Small intestine (tissue), 16 donors: ENCODE measurements at places on chromosomes 12 and 14. TPM values are rescaled to one million over a fixed set of nuclear protein-coding genes. Genes with fewer than 3 reads are reported as not detected.

DNA sequence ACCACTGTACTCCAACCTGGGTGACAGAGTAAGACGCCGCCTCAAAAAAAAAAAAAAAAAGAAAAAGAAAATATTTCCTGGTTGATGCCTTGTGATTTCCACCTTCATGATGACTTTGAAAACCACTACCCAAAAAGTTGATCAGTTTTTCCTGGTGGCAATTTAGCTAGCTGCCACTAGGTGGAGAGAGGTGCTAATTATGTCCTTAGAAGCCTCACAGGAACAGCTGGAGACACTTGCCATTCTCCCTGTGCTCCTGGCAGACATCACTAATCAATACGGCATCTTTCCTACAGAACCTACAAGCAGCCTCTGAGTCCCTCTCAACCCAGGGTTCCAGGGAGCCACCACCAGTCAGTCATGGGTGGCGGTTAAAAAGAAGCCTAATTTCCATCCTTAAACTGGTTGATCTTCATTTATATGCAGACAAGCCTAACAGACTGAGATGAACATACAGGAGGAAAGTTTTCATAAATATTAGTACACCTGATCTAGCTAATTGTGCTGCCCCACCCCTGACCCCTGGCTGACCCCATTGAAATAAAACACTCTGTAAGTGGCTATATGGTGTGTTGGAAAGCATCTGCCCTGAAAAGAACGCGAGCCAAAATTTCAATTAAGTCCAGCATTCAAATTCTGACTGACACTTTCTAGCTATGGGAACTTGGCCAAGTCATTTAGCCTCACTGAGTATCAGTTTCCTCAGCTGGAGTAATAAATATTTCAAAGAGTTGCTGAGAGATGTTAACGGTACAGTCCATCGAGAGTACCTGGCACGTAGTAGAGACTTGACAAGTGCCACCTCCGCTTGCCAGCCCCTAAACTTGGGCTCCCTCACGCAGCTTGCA, 6.2 kb upstream of the OAS1 start:
- no peaks in the 10 kb centered on the region for H3K36me3 ChIP-seq
- H3K27me3 ChIP-seq = no peaks in the 10 kb centered on the region
- H3K4me1 ChIP-seq = peaks cover 2% of the 10 kb centered on the region
- H3K4me3 ChIP-seq = no peak overlapping the region

GRCh38 chr12:31727192-31727591, 1.6 kb downstream of the AMN1 start:
- peaks cover 8% of the 10 kb centered on the region for H3K4me1 ChIP-seq
- no peaks in the 10 kb centered on the region for H3K27me3 ChIP-seq
- no peaks in the 10 kb centered on the region for H3K36me3 ChIP-seq
- no peak overlapping the region for H3K4me3 ChIP-seq
- H3K27ac ChIP-seq = no peak overlapping the region

- no peak for DNase-seq
- no peaks in the 10 kb centered on the region for H3K27me3 ChIP-seq
- no peaks in the 10 kb centered on the region for H3K4me1 ChIP-seq
- H3K36me3 ChIP-seq = peaks cover 94% of the 10 kb centered on the region
- H3K4me3 ChIP-seq = no peak overlapping the region
Measured at GRCh38 chr12:4286228-4286627, 12.7 kb downstream of the CCND2 start.

- DNase-seq = no peak
- no peak overlapping the region for H3K27ac ChIP-seq
- no peaks in the 10 kb centered on the region for H3K36me3 ChIP-seq
- H3K4me1 ChIP-seq = no peaks in the 10 kb centered on the region
Measured at GRCh38 chr14:90632451-90632850, 183.8 kb downstream of the TTC7B start.

- no peaks in the 10 kb centered on the region for H3K36me3 ChIP-seq
- H3K4me1 ChIP-seq = no peaks in the 10 kb centered on the region
- DNase-seq = no peak
- H3K4me3 ChIP-seq = no peak overlapping the region
- no peaks in the 10 kb centered on the region for H3K27me3 ChIP-seq
Measured at GRCh38 chr14:51369814-51370213, 129.8 kb downstream of the TMX1 start.

Gene CCDC184
- 0.27 TPM for polyA plus RNA-seq

- no peaks in the 10 kb centered on the region for H3K27me3 ChIP-seq
- H3K4me1 ChIP-seq = no peaks in the 10 kb centered on the region
Measured at GRCh38 chr12:95700316-95700785, 90.2 kb downstream of the NTN4 start.

DNA sequence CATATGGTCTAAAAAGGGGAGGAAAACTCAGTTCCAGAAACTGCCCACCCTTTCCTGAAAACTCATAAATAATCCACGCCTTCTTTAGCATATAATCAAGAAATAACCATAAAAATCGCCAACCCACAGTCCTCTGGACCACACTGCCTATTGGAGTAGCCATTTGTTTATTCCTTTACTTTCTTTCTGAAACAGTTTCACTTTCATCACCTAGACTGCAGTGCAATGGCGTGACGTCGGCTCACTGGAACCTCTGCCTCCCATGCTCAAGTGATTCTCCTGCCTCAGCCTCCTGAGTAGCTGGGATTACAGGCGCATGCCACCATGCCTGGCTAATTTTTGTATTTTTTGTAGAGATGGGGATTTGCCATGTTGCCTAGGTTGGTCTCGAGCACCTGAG, 44.2 kb downstream of the CLMN start:
- H3K27ac ChIP-seq = peak overlapping the region; percentile 91
- no peaks in the 10 kb centered on the region for H3K36me3 ChIP-seq
- H3K4me1 ChIP-seq = peaks cover 5% of the 10 kb centered on the region

DNA sequence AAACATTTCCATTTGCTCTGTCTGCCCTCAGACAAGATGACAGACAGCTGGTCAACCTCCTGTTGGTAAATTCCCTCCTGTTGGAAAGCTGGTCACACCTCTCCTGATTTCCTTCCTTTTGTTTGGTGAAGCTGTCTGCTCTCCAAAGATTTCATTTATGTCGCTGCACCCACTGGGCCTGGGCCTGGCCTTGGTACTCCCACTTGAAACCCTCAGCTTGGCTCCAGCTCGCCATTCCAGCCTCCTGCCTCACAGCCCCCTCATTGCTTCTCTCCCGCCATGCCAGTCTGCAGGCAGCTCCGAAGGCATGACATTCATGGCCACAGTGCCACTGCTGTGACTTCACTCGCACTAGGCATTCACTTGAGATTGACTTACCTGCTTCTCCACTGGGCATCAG, 451.8 kb downstream of the VRK1 start:
- no peaks in the 10 kb centered on the region for H3K36me3 ChIP-seq
- H3K27ac ChIP-seq = no peak overlapping the region
- DNase-seq = no peak
- no peaks in the 10 kb centered on the region for H3K4me1 ChIP-seq
- no peaks in the 10 kb centered on the region for H3K27me3 ChIP-seq

Gene TMEM119
- 5.1 TPM for polyA plus RNA-seq

- H3K36me3 ChIP-seq = no peaks in the 10 kb centered on the region
- no peak for DNase-seq
- no peak overlapping the region for H3K4me3 ChIP-seq
- no peaks in the 10 kb centered on the region for H3K4me1 ChIP-seq
- H3K27ac ChIP-seq = peak overlapping the region; percentile 37
- H3K27me3 ChIP-seq = no peaks in the 10 kb centered on the region
Measured at GRCh38 chr14:76844223-76844622, 18.0 kb downstream of the LRRC74A start.

- DNase-seq = peak; percentile 25
- no peak overlapping the region for H3K4me3 ChIP-seq
- H3K36me3 ChIP-seq = no peaks in the 10 kb centered on the region
Measured at GRCh38 chr12:72433298-72433697, 161.1 kb downstream of the TRHDE start.

GRCh38 chr12:132218915-132219314, 74.7 kb downstream of the NOC4L start:
- no peaks in the 10 kb centered on the region for H3K4me1 ChIP-seq
- H3K27ac ChIP-seq = no peak overlapping the region
- H3K4me3 ChIP-seq = no peak overlapping the region
- no peaks in the 10 kb centered on the region for H3K27me3 ChIP-seq
- peak; percentile 19 for DNase-seq
- no peaks in the 10 kb centered on the region for H3K36me3 ChIP-seq

Gene SLC35E3
- 0.45 TPM for polyA plus RNA-seq

Gene SLC25A47
- polyA plus RNA-seq = 1.1 TPM

GRCh38 chr12:110582276-110583136, 612 bp downstream of the PPTC7 start:
- no peaks in the 10 kb centered on the region for H3K27me3 ChIP-seq
- H3K27ac ChIP-seq = peak overlapping the region; percentile 81
- no peaks in the 10 kb centered on the region for H3K36me3 ChIP-seq
- H3K4me1 ChIP-seq = peaks cover 27% of the 10 kb centered on the region

DNA sequence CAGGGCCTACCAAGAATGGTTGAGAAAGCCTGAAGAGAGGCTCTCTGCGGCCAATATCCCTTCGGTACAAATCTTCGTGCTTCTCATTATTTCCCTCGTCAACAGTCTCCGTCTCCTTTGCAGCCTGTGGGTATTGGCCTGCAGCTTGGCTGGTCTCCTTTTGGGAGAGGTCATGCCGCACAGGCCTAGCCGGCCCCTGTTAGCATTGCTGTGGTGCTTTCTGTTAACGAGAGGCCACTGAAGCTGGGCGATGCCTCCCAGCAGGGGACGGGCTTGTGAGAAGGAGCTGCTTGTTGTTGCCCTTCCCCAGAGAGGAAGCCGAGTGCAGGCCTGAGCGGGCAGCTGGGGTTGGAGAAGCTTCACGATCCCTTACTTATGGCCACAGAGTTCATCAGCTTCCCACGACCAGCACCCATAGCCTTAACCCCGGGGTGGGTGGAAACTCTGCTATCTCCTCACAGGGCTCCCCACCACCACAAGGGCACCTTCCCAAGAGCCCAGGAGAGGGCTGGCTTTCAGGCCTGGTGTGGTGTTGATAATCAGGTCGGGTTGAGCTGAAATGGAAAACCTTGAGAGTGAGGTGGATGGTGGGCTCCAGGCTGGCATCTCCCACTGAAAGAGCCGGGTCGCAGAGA, 228.6 kb downstream of the ZFP36L1 start:
- H3K4me3 ChIP-seq = no peak overlapping the region
- H3K36me3 ChIP-seq = no peaks in the 10 kb centered on the region
- peak overlapping the region; percentile 63 for H3K27ac ChIP-seq
- peaks cover 27% of the 10 kb centered on the region for H3K4me1 ChIP-seq
- no peak for DNase-seq

Gene MYF5
- polyA plus RNA-seq = 0.10 TPM

DNA sequence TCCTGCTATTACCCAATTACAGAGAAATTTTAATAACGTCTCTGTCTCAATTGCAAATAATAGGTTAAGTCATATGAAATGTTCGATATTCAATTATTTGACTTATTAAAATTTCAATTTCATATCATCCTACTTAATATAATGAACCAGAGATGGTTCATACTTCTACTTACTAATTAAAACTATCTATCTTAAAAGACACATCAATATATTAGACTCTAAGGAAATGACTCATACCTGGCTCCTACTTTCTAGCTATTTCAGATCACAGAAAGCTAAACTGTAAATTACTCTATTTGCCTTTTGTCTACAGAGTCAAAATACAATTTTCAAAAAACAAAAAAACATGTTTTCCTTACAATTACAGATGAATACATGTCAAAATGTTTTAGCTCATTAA, 99.6 kb downstream of the CAPZA3 start:
- H3K27me3 ChIP-seq = no peaks in the 10 kb centered on the region
- no peak for DNase-seq
- no peaks in the 10 kb centered on the region for H3K4me1 ChIP-seq
- H3K36me3 ChIP-seq = no peaks in the 10 kb centered on the region

Gene TPPP2
- polyA plus RNA-seq = 0.34 TPM

DNA sequence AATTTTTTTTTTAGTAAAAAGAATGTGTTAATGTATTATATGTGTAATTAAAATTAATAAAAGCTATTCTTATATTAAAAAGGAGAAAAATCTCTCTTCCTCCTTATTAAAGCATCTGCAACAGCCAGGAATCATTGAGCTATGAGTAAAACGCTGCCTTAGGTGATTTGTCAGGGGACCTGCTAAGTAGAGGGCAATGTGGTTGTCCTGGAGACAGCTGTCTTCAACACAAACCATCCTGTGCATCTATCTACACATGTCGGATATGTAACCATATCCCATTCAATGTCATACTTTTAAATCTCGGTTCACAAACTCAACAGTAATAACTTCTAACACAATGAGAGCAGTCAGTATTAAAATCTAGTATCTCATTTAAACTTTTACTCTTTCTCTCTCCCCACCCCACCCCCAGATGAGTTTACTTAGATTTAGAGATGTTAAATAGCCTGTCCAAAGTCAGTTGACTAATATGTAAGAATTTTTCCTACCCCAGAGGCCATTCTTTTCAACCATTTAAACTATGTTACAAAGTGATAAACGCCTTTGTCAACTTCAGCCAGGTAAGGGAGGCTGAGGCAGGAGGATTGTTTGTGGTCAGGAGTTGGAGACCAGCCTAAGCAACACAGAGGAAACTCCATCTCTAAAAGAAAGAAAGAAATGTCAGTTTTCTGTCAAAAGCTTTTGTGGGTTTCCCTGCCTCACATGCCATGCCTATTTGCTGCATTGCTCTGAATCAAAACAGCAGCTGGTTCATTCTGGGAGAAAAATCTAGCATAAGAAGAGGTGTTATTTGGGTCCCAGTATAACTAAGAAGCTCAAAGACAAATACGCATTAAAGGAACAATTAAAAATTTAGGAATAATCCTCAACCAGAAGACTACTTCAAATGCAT, 413.7 kb upstream of the CCDC196 start:
- no peaks in the 10 kb centered on the region for H3K36me3 ChIP-seq
- H3K27me3 ChIP-seq = no peaks in the 10 kb centered on the region
- H3K27ac ChIP-seq = no peak overlapping the region
- no peak overlapping the region for H3K4me3 ChIP-seq
- no peaks in the 10 kb centered on the region for H3K4me1 ChIP-seq
- DNase-seq = no peak

Gene GRIP1
- 0.67 TPM for polyA plus RNA-seq

- DNase-seq = no peak
- H3K27me3 ChIP-seq = no peaks in the 10 kb centered on the region
- H3K36me3 ChIP-seq = no peaks in the 10 kb centered on the region
- H3K4me1 ChIP-seq = no peaks in the 10 kb centered on the region
- H3K27ac ChIP-seq = no peak overlapping the region
Measured at GRCh38 chr12:92627511-92627910, 75.3 kb upstream of the PLEKHG7 start.

Gene PCED1B
- 1.6 TPM for polyA plus RNA-seq

DNA sequence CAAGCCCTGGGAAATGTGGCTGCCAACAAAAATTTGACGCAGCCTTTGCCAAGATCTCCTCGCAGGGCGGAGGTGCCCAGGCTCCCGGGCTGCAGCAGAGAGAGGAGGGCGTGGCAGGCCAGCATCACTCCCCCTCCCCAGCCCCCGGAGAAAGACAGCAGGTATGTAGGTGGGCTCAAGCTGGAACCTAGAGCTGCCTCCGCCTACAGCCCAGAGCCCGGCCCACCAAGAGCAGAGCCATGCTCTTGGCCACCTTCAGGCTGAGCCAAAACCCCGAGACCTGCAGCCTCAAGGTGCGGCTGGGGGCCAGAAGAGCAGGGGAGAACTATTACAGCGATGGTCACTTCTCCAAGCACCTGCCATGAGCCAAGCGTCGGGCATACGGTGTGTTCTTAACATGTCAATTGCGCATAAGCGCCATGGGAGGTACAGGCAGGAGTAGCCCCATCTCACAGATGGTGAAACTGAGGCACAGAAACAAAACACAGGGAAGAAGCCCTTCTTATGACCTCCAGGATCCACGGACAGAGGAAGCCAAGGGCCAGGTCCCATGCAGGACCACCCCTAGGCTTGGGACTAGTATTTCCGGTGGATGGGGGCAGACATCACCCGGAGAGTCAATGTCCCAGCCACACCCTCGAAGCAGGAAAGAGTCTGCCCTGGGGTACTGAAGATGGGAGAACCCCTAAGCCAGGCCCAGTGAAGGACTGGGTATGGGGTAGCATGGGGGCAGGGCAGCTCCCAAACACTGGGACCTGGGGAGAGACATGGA, 109.0 kb downstream of the NCOR2 start:
- H3K27ac ChIP-seq = no peak overlapping the region
- no peak overlapping the region for H3K4me3 ChIP-seq
- DNase-seq = no peak
- no peaks in the 10 kb centered on the region for H3K36me3 ChIP-seq
- no peaks in the 10 kb centered on the region for H3K27me3 ChIP-seq
- H3K4me1 ChIP-seq = peaks cover 5% of the 10 kb centered on the region
